GM12892 (cell line): ENCODE measurements at places on chromosomes 3 and 15.

DNA sequence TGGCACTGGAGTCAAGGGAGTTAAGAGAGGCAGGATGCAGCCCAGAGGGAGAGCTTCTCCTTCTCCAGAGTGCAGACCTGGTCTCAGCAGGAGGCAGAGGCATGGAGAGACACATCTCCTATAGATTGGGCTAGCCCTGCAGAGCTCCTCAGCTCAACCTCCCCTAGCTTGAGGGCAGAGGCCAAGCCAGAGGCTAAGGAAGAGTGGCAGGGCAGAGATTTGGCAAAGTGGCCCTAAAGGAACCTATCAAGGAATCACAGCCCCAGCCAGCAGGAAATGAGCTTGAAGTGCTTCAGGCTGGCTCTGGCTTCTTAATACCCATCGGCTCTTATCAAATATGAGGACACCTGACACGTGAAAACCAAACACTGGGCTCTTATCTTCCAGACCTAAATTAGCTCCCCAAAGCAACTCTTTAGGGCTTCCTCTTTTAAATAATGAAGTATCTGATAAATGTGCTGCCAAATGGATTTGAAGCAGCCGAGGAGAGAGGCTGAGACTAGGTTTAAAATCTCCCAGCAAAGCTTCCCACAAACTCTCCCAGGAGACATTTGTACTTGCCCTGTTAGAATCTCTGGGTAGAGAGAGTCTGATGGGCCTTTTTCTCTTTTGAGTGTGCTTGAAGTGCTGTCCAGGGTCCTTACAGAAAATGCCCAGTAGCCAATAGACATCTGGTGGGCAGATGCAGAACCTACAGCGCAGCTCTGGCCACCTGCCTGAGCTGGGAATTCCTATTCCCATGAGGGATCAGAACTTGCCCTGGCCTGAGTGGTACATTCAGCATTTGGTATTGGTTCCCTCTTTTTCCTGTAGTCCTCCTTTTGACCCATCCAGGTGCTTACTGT, 271.4 kb downstream of the CLSTN2 start:
- no peak for DNase-seq

DNA sequence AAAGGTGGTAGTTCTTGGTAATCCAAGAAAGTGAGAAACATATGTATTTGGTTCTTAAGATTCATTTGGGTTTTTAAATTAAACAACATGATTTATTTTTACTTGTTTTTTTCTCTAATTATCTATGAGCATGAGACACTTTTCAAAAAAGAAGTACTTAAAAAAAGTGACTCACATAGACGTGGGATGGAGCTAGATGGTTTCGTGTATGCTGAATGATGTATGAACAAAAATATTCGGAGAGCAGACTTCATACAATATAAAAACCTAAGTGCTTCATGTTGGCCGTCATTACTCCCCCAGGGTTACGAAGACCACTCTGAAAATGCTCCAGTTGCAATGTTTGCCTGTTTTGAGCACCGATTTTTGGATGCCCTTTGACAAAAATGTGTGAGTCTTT, 90.9 kb downstream of the RORA start:
- DNase-seq = no peak

GRCh38 chr3:169299129-169299528, 364.4 kb downstream of the MECOM start:
- no peak for DNase-seq

DNA sequence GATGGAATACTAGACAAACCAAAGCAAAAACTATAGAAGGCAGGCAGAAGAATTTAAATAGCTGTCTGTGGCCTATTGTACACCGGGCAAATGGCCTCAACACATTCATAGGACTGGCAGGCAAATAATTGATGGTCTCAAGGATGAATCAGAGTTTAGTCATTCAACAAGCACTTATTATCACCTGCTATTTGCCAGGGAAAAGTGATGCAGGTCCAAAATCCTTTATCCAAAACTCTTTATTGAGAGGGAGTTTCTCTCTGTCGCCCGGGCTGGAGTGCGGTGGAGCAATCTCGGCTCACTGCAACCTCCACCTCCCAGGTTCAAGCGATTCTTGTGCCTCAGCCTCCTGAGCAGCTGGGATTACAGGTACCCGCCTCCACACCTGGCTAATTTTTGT, 2.3 kb downstream of the EIF2AK4 start:
- no peak for DNase-seq

DNA sequence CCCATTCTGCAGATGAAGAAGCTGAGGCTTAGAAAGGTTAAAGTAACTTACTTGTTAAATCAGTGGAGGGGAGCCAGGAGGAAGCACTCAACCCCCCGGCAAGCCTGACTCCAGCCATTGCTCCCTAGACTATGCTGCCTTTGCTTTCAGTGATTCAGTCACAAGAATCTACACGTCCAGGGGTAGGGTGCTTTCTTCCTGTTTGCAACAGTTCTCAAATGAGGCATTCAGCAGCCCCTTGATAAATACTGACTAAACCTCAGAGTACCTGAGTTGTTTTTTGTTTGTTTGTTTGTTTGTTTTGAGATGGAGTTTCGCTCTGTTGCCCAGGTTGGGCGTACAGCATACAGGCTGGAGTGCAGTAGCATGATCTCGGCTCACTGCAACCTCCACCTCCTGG, 28.6 kb downstream of the MAGEF1 start:
- DNase-seq = no peak

GRCh38 chr3:15023719-15024118, 41.4 kb downstream of the MRPS25 start:
- DNase-seq = no peak

DNA sequence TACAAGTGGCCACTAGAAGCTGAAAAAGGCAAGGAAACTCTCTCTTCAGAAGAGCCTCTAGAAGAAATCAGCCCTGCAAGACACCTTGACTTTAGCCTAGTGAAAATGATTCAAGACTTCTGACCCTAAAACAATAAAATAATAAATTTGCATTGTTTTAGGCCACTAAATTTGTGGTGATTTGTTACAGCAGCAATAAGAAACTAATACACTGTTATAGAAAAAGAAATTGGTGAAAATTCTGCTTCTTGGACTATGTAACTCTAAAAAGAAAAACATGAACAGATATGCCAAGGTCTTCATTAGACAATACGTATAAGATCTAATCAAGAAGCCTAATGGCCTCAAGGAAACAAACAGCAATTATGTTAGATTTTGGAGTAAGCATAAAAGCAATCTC, 36.1 kb downstream of the EXD1 start:
- DNase-seq = no peak

DNA sequence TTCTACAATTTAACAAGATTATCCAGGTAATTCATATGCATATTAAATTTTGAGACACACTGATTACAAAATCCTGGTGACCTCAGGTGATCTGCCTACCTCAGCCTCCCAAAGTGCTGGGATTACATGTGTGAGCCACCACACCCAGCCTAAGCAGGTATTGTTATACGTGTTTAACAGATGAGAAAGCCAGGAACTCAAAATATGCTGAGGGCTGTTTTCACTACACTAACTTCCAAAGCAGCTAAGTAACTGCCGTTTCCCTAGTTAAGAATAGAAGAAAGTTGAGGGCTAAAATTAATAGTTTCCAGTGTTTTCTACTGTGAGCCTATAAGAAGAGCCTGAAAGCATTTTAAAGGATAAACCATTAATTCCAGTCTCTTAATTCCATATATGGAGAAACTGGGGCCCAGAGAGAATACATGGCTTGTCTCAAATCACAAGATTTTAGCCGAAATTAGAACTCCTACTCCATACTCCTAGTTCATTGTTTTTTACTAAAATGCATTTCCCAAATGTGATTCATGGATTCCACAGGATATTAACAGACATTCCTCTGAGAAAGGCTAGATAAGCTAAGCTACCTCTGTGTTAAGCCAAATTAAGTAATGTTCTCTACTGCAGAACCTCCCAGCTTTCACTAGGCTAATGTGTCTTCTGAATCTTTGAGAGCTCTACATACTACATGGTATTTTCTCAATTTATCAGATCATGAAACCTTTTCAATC, 17.0 kb upstream of the AVEN start:
- DNase-seq = no peak

GRCh38 chr3:355622-356021, 159.1 kb downstream of the CHL1 start:
- DNase-seq = no peak

DNA sequence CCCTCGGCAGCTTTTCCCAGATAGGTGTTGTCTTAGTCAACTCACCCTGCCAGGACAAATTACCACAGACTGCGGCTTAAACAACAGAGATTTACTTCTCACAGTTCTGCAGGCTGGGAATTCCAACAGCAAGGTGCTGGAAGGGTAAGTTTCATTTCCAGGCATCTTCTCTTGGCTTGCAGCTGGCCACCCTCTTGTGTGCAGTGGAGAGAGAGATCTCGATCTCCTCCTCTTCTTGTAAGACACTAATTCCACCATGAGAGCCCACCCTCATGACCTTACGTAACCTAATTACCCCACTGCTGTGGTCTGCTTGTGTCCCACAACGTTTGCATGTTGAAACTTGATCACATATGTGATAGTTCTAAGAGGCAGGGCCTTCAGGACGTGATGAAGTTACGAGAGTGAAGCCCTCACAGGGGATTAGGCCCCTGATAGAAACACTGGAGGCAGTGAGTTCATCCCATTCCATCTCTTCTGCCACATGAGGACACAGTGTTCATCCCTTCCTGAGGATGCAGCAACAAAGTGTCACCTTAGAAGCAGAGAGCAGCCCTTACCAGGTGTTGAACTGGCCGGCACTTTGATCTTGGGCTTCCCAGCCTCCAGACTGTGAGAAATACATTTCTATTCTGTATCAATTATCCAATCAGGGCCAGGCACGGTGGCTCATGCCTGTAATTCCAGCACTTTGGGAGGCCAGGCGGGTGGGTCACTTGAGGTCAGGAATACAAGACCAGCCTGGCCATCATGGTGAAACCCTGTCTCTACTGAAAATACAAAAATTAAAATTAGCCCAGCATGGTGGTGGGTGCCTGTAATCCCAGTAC, 247.7 kb downstream of the PLCL2 start:
- no peak for DNase-seq

- DNase-seq = no peak
Measured at GRCh38 chr15:63172851-63173451, 15.7 kb upstream of the RPS27L start.

- DNase-seq = no peak
Measured at GRCh38 chr15:38522922-38523321, 41.7 kb downstream of the RASGRP1 start.

DNA sequence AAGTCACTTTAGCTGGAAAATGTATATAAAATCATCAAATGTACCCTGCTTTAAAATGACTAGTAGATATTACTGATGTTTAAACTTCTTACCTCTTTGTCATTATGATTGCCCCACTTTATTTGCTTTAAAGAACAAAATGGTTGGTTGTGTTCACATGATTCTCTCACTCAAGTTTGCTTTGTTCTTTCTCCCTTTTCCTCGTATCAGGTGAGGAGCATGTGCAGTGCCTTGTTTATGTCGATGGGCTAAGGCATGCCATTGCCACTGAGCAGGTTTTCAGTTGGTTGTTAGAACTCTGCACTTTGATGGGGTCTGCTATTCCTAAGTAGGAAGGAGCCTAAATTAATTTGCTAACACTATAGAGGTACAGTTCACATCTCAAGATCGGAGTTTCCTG, 5.3 kb downstream of the MAP2K5 start:
- DNase-seq = no peak

- DNase-seq = no peak
Measured at GRCh38 chr15:35603856-35604255, 57.9 kb upstream of the DPH6 start.

GRCh38 chr15:82539691-82540054, 584 bp downstream of the RPS17 start:
- DNase-seq = no peak

DNA sequence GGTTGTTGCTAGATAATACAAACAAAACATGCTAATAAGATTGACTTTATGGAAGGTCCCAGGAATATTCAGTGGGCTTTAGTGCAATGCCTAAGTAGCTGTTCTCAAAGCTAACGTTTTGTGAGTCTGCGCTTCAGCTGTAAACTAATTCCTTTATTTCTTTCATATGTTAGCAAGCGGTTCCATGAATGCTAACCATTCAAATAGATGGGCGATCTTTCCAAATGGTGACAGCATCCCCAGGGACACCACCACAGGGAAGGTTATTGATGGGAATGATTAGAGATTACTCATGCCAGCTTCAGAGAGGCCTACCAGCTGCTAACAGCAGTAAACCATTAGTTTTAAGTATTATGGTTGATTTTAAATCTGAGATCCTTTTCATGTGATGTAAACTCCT, 405.7 kb upstream of the MCTP2 start:
- no peak for DNase-seq

GRCh38 chr3:150494411-150494977, 51.8 kb downstream of the SERP1 start:
- no peak for DNase-seq

DNA sequence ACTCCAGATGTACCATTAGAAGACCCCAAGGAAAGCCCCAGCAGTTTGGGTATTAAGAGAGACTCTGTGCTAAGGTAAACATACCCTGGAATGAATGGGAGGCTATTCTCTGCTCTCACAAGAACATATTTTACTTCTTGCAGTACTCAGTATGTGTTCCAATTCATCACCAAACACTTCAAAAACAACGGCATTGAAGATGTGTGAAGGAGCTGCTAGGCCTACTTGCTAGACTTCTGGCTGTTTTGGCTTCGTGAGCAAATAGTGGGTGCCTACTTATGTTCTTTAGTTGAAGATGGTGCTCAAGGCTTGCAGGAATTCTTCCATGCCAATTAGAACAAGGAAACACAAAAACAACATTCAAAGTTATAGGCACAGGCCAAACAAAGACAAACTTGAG, 514.5 kb downstream of the ROBO1 start:
- DNase-seq = no peak

- DNase-seq = no peak
Measured at GRCh38 chr3:56347219-56347871, 120.9 kb downstream of the ERC2 start.

DNA sequence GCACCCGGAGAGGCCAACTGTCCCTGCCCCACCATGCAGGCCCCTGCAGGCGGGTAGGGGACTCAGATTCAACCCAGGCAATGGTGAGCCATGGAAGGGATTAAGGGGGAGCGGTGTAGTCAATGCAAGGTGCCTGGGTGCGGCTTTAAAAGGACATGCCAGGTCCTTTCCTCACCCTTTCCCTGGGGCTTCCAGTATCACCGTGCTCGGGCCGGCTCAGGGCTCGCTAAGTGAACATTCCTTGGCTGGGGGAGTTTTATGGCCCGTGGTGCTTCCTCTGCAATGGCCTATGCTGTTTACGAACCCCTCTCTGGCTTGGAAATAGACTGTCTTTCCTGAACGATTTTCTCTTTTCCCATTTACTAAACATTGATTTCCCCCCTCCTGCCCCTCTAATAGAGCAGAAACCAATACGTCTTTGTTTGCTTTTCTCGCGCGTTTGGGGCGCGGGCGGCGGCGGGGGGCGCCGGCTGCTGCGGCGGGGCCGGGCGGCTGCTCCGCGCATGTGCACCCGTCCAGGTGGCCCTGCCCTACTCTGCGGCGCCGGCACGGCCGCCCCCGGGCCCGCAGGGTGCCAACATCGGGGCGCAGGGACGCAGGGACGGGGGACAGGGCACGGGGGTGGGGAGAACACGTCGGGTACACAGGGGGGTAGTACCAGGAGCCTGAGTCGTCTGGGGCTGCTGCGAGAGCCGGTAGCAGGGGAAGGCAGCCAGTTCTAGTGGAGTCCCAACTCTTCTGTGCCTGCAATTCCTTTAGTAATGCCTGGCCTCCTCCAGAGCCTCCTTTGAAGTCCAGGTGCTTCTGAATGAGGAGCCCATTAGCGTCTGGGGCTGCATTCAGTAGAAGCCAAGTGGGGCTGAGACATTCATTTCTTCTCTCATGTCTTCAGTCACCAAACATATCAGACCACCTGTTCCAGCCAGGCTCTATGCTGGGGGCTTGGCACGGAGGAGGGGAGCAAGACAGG, 26.9 kb upstream of the CACNA2D2 start:
- no peak for DNase-seq

- no peak for DNase-seq
Measured at GRCh38 chr15:58312031-58312430, 119.8 kb upstream of the LIPC start.

- DNase-seq = no peak
Measured at GRCh38 chr3:146374146-146374545, 95.2 kb downstream of the PLSCR2 start.
